ENCODE measurements at places on chromosomes 11 and 22. TPM values are rescaled to one million over a fixed set of nuclear protein-coding genes. Genes with fewer than 3 reads are reported as not detected.

OR52I1 gene
- total RNA-seq, result not detected

PLEKHA7 gene
- 6.4 TPM for total RNA-seq

CCDC81 gene
- total RNA-seq, result 0.23 TPM

CHRNA10 gene
- 0.93 TPM for total RNA-seq

PYGM gene
- total RNA-seq, result 0.23 TPM

PPARA gene
- total RNA-seq, result 12.5 TPM

OR52E8 gene
- total RNA-seq, result not detected

MAFF gene
- total RNA-seq, result 96.3 TPM

OR5A1 gene
- total RNA-seq, result under 0.01 TPM

GAB4 gene
- total RNA-seq, result not detected

HPX gene
- 0.19 TPM for total RNA-seq

DKK3 gene
- 156 TPM for total RNA-seq

OR52N4 gene
- total RNA-seq, result not detected

GANAB gene
- total RNA-seq, result 237 TPM

PACSIN2 gene
- 68.9 TPM for total RNA-seq

SLC29A2 gene
- 2.3 TPM for total RNA-seq

SCN4B gene
- 0.09 TPM for total RNA-seq

TUB gene
- 1.4 TPM for total RNA-seq

TESMIN gene
- total RNA-seq, result 2.4 TPM

TMEM218 gene
- 23.1 TPM for total RNA-seq

MYH9 gene
- 803 TPM for total RNA-seq

METTL15 gene
- total RNA-seq, result 11.8 TPM

MUC5B gene
- not detected for total RNA-seq

ANO9 gene
- total RNA-seq, result 10.7 TPM

TRIM48 gene
- not detected for total RNA-seq

OR2D2 gene
- total RNA-seq, result not detected

CRYAB gene
- total RNA-seq, result 1.0 TPM

ALKBH3 gene
- 27.4 TPM for total RNA-seq

C11orf97 gene
- total RNA-seq, result not detected

WNT7B gene
- not detected for total RNA-seq

OTOG gene
- not detected for total RNA-seq

DMC1 gene
- total RNA-seq, result 1.8 TPM

KCNJ5 gene
- total RNA-seq, result 0.14 TPM

OR5B17 gene
- total RNA-seq, result not detected
